ENCODE measurements at places on chromosomes 7 and 10.

GRCh38 chr7:17126413-17127268, 171.8 kb upstream of the AHR start:
- DNase-seq, result no peak

GRCh38 chr10:48505394-48506112, 99.3 kb downstream of the ARHGAP22 start:
- no peak for DNase-seq

- DNase-seq, result no peak
Measured at GRCh38 chr10:73225518-73225917, 21.5 kb downstream of the DNAJC9 start.

DNA sequence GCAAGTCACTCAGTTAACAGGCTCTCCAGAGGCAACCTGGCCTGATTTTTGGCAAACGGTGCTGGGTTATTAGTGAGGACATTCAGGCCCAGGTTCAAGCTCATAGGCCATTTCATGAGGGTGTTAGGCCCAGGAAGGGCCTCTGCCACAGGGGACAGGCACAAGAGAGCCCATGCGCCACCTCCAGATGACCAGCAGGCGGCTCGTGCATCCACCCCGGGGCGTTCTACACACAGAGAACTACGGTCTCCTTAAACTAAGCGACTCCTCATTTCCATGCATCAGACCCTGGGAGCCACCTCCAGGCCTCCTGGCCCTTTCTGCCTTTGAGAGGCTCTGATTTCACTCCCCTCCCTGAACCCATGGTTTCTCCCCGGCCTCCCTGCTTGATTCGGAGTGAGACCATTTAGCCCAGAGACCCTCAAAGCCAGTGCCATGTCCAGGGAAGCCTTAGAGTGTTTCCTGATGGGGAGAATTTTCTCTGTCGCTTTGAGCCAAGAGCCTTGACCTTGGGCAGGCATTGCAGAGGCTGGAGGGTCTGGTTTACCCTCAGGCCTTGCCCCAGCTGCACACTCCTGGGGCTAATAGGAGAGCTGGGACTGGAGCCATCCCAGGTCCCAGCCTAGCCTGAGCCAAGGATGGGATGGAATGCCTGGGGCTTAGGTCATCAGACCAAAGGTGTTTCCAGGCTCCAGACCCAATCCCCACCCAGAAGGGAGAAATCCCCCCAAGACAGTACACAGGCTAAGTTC, 188.0 kb downstream of the GRID1 start:
- peak; percentile 65 for DNase-seq

DNA sequence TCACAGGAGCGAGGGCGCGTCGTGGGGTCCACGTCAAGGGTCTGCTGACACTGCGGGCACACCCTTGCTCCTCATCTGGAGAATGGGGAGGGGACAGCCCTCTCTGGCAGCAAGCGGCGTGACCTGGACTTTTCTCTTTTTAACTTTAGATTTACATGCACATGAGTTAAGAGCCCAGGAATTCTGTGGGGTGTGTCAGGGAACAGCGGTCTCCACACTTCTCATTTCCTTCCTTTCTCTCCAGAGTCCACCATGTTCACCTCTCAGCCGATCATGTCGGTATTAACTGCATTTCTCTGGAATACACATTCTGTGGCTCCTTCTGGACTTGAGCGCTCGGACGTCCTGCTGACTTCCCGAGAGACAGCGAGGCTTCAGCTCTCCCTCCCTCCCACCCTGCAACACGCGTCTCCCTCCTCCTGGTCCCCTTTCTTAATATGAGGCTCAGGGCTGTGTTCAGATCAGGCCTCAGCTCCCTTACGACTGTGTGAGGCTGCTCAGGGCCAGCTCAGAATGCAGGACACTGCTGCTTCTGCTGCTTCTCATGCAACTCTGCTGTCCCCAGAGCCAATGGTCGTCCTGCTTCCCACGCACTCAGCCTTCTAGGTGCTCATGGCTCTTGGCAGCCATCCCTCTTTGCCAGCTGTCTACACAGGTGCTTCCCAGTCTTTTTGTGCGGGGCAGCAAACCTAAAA, 261.3 kb downstream of the ELFN1 start:
- no peak for DNase-seq

GRCh38 chr7:65269150-65269856, 104.4 kb upstream of the ZNF92 start:
- peak; percentile 96 for DNase-seq

GRCh38 chr7:71694665-71695064, 562.7 kb downstream of the GALNT17 start:
- DNase-seq, result no peak

GRCh38 chr10:49298983-49299815, at the start of gene C10orf71:
Gene C10orf71, plus strand, starts transcription at chr10:49299170. Its CDS starts 23,376 bp downstream, at chr10:49322546.
- no peak for DNase-seq

GRCh38 chr7:35422715-35423114, 168.8 kb upstream of the TBX20 start:
- no peak for DNase-seq

- DNase-seq, result no peak
Measured at GRCh38 chr7:129308047-129308446, 83.2 kb downstream of the AHCYL2 start.
